RPMI7951 (cell line): ENCODE measurements at places on chromosomes 7 and 10.
A peak's percentile ranks its signal among the peaks of the same experiment; 100 is the strongest.

GRCh38 chr7:154584352-154585252, 418.3 kb downstream of the PAXIP1 start:
- DNase-seq: peak; percentile 34

- DNase-seq: peak; percentile 4
Observed at GRCh38 chr10:18523025-18523424, 128.4 kb downstream of the NSUN6 start.

DNA sequence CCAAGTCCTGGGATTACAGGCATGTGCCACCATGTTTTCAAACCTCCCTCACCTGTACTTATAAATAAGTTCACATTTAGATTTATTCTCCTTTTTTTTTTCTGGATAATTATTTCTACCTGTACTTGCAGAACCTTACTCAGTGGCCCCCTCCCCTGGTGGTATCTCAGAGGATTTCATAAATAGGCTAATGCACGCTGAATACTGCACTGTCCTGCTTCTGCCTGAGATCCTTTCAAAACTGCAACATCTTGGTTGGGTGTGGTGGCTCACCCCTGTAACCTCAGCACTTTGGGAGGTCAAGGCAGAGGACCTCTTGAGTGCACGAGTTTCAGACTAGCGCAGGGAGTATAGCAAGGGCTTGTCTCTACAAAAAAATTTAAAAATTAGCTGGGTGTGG, 4.6 kb upstream of the BLVRA start:
- DNase-seq: no peak

DNA sequence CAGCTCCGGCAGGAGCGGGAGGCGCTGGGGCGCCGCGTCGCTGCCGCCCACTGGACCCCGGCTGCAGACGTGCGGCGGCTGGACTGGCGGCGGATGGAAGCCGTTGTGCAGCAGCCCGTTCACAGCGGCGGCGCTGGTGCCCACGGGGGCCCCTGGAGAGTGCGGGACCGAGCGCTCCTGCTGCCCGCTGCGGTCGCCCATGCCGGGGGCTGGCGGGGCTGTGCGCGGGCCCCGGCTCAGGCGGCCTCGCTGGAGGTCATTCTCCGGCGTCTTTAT, 413 bp downstream of the PANK1 start:
- DNase-seq: no peak

DNA sequence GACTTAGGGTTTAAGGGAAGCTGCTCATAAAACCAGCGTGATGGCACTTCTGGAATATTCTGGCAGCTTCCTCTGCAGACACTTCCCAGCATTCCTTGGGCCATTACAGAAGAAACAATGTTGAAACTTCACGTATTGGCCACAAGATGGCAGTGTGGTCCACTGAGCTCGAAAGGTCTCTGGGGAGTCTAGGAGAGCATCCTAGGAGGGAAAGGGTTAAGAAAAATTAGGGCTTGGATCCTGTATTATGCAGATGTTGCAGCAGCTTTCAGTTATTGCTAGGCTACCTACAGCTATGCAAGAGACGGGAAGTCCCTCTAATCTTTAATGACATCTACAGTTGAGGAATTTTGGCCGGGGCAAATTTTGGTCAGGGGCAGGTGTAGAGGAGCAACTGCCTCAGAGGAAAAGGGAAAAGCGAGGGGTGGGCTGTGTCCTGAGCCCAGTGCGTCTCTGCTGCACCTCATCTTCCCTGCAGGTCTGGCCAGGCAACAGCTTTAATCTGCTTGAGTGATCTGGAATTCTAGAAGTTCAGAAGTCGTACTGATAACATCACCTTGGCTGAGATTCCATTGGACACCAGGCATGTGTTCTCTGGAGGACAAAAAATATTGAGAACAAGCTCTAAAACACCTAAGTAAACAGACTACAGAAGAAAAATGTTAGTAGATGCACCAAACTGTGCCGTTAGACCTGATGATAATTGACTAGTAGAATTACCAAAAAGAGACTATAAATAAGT, 220.8 kb upstream of the PRSS58 start:
- peak; percentile 73 for DNase-seq

- DNase-seq: no peak
Observed at GRCh38 chr7:44377681-44378421, 52.5 kb upstream of the CAMK2B start.

DNA sequence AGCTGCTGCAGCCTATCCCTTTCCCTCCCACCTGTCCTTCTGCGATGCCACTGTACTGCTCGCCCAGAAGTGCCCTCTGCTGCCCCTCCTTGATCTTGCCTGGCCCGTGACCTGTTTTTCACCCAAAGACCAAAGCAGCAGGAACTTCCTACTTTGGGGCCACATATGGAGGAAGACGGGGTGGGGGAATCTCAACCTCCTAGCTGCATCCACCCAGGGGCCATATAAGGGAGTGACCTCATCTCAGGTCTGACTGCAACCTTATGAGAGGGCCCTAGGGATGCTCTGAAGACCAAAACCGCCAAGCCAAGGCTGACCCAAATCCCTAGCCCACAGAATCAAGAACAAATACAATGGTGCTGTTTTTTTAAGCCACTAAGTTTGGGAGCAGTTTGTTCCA, 15.7 kb downstream of the PRKCQ start:
- no peak for DNase-seq

DNA sequence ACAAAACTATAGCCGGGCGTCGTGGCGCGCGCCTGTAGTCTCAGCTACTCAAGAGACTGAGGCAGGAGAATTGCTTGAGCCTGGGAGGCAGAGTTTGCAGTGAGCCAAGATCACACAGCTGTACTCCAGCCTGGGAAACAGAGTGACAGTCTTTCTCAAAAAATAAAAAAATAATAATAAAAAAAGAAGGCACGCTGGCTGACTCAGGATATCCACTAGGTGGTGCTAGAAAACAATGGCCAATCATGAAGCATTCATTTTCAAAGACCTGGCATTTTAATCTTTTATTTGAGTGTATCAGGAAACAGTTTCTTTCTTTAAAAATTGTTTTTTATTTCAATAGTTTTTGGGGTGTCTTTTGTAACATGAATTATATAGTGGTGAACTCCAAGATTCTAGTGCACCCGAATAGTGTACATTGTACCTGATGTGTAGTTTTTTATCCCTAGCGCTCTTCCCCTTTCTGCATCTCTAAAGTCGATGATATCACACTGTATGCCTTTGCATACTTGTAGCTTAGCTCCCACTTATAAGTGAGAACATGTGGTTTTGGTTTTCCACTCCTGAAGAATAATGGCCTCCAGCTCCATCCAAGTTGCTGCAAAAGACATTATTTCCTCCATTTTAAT, 88.6 kb downstream of the LYZL1 start:
- peak; percentile 41 for DNase-seq

DNA sequence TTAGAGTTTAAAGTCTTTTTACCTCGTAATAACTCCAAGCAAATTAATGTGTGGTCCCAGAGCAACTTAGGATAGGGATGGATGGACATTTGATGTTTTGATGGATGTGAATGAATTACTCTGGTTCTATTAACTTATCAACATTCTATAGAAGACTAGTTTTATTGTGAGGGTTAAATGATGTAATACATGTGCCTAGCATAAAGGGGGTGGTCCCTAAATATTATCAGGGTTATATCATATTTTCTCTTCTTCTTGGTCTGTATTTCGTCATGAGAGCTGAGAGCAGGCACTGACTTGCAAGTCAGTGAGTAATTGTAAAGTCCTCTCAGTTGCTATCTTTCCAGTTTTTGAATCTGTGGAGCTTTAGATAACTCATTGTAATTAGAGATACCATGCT, 219.3 kb downstream of the GATA3 start:
- DNase-seq: no peak

DNA sequence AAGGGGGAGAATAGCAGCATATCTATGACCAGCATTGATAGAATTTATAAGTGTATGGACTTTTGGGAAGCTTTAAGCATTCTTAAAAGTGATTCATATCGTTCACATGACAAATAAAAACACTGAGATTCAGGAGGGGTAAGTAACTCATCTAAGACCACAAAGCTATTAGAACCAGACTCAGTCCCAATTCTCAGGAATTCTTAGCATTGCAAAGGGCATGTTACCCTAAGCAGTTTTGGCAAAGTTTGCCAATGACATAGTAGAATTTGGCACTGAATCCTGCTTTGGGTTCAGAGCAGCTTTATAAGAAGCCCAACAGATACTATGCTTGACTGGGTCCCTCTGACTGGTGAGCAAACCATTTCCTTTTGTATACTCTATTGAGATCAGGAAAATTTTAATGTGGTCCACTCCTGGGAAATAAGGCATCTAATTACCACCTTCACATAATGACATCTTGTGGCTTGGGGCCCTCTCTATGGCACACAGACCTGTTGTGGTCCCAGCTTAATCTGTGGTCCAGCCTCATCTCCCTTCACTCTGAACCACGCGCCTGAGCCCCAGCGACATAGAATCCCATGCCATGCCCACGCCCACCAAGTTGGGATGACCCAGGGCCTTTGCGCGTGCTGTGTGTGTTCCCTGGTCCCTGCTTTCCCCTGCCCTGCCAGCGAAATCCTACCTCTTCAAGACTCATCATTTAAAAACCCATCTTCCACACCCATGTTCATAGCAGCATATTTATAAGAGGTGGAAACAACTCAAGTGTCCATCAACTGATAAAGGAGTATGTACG, 37.5 kb upstream of the DOCK1 start:
- peak; percentile 63 for DNase-seq

DNA sequence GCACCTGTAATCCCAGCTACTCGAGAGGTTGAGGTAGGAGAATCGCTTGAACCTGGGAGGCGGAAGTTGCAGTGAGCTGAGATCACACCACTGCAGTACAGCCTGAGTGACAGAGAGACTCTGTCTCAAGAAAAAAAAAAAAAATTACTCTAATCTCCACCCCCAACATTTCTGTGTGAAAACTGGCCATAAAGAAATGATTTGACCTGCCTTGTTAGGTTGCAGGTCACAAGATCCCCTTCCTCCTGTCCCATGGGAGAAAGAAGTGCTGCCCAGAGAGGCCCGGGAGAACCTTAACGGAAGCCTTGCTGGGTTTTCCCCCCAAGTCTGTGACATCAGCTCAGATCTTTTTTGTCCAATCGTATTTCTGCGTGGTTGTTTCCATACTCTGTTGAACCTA, 8.7 kb upstream of the CALHM1 start:
- no peak for DNase-seq

GRCh38 chr10:6320320-6321010, 117.7 kb downstream of the PFKFB3 start:
- DNase-seq: no peak

DNA sequence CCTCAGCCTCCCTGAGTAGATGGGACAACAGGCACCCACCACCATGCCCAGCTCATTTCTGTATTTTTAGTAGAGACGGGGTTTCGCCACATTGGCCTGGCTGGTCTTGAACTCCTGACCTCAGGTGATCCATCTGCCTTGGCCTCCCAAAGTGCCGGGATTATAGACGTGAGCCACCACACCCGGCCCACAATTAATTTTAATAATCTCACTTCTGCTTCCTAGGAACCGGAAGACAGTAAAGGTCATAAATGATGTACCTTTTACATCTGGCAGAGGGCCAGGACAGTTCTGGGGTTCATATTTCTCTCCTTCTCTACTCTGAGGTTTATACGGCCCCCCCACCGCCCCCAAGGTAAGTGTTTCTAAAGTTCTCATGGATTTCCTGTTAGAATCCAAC, 31.2 kb upstream of the AOAH start:
- no peak for DNase-seq

- DNase-seq: peak; percentile 2
Observed at GRCh38 chr7:80277434-80278427, 143.1 kb downstream of the GNAI1 start.

GRCh38 chr10:110501142-110501937, 3.6 kb downstream of the DUSP5 start:
- DNase-seq: peak; percentile 94

DNA sequence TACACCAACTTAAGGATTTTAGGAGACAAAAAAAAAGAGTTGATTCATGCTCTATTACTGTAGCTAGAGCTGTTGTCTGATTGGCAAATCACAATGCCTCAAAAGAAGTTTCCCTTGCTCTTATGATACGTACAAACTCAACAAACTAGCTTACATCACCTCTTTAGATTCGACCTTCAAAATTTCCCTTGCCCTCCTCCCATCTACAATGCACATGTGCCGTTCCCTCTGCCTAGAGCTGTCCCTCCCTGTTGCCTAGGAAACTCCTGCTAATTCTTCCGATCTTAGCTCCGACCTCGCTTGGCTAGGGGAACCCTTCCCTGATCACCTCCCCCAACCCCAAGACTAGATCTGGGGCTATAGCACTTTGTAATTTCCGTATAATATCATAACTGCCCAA, 55.4 kb downstream of the MAP3K8 start:
- no peak for DNase-seq

- peak; percentile 91 for DNase-seq
Observed at GRCh38 chr10:71840177-71840957, 10.7 kb downstream of the PSAP start.

- no peak for DNase-seq
Observed at GRCh38 chr7:25638068-25638467, 409.8 kb upstream of the NPVF start.

DNA sequence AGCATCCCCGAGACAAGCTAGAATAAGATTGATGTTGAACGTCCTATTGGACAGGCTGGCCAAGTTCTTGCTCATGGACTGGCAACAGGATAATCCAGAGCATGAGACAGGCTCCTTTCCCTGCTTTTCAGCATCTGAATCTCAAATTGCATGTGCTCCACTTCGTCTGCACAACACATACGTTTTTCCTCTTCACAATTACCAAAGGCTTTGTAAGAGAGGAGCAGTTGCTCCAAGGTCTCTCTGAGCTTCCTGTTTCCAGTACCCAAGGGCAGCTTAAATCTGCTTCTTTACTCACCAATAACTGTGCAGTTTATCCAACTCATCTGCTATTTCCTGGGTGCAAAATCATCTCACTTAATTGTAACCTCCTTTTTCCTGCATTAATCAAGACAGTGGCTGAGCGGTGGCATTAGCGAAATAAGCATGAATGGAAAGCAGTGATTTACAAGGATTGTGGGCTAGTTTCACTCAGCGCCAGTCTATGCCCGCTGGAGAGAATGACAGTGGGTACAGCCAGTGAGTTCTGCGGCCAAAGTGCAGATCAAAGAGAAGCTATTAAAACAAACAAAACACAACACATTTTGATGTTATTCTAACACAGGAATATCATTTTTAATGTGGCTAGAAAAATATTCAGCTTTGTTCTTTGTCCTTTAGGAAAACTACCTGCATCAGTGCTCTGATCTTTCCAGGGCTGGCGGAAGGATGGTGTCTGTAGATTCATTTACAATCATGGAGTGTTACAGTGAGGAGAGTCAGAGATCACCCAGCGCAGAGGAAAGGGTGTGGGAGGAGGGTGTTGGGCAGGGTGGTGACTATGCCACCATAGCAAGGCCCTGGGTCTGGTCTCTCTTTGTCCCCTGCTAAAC, 79.8 kb downstream of the CHN2 start:
- peak; percentile 55 for DNase-seq

GRCh38 chr10:119494236-119495020, 48.1 kb downstream of the RGS10 start:
- no peak for DNase-seq

- DNase-seq: no peak
Observed at GRCh38 chr10:114761205-114762193, 60.1 kb upstream of the FHIP2A start.

- DNase-seq: peak; percentile 64
Observed at GRCh38 chr7:40329601-40330153, 194.9 kb downstream of the SUGCT start.

DNA sequence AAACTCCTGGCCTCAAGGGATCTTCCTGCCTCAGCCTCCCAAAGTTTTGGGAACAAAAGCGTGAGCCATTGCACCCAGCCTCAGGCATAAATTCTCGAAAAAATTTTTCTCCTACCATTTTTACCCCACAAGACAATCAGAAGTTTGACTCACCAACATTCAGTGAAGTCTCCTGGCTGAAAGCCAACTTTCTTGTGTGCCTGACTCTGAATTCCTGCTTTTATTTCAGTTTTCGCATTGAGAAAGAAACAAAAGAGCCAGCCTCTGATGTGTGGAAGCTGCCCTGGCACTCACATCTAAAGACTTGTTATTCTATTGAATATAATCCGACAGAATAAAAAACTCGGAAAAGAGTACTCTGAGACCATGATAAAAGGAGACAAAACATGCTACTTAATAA, 402.9 kb downstream of the MAGI2 start:
- peak; percentile 38 for DNase-seq
